ENCODE measurements at places on chromosomes 6 and 20.

DNA sequence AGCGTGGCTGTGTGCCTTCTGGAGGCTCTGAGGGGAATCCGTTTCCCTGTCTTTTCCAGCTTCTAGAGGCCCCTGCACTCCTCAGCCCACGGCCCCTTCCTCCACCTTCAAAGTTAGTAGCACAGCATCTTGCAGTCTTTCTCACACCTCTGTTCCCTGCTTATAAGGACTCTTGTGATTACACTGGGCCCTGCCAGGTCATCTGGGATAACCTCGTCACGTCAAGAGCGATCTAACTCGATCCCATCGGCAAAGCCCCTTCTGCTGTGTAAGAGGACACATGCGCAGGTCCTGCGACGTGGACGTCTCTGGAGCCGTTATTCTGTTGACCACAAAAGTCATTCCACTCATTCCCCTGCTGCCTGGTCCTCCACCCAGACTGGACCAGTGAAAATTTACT is 159.2 kb downstream of the BMP7 start:
- DNase-seq, result no peak

DNA sequence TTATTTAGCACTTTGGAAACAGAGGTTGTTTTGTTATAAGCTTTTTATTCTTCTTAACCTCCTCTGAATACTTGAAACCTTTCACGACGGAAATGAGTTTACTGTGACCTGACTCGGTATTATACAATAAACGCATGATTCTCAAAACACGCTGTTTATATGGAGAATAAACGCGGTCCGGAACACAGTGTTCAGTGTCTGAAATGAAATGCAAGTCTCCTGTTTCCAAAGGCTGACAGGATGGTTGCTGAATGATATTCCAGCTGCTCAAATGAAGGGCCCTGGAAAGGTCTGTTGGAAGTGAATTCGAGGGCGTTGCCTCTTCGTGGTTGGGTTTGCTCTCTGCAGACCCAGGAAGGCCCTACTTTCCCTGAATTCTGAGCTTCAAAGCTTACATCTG is 83.4 kb downstream of the RSPH3 start:
- DNase-seq, result no peak

- DNase-seq, result no peak
Measured at GRCh38 chr20:24493661-24494459, 24.4 kb downstream of the SYNDIG1 start.

GRCh38 chr6:129583866-129584265 is 126.1 kb downstream of the ARHGAP18 start:
- DNase-seq, result no peak

GRCh38 chr20:51042657-51043247 is 19.8 kb upstream of the KCNG1 start:
- DNase-seq, result no peak

GRCh38 chr20:59891581-59891980 is 41.9 kb downstream of the SYCP2 start:
- no peak for DNase-seq

- no peak for DNase-seq
Measured at GRCh38 chr20:1998715-1999114, 4.9 kb upstream of the PDYN start.

- DNase-seq, result no peak
Measured at GRCh38 chr6:133463790-133464189, 222.6 kb downstream of the EYA4 start.

DNA sequence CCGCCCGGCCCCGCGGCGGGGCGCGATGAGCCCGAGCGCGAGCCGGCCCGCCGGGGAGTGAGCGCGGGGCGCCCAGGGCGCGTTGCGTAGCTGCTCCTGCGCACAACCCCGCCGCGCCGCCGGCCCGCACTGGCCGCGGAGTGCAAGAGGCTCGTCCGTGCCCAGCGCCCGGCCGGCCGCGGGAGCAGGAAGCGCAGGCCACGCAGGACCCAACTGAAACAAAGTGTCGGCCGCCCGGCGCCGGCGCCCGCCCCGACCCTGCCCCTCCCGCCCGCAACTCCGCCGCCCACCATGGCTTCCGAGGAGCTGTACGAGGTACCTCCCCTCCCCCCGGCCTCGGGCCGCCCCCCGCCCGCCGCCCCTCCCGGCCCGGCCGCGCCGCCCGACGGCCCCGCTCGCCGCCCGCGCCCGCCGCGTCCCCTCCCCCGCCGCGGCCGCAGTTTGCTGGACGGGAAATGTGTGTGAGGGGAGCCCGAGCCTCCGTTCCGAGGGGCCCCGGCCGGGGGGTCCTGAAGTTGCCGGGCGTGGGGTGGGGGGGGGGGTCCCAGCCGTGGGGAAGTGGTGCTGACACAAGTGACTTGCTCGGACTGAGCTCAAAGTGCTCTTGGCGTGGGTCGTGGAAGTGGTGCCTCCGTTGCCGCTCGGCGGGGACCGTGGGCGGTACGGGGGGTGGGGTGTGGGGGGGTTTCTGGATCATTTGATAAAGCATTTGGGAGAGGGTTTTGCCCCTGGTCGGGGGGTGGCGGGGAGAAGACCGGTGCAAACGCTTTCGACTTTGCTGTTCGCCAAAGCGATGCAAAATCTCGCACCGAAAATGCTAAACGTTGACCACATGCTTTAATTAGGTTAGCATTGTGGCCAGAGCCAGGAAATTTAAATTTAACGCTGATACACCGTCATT is 539 bp downstream of the CDYL start:
- no peak for DNase-seq

GRCh38 chr6:158926414-158926813 is 73.6 kb downstream of the RSPH3 start:
- DNase-seq, result no peak

GRCh38 chr6:148898376-148899014 is 151.7 kb downstream of the UST start:
- DNase-seq, result no peak

DNA sequence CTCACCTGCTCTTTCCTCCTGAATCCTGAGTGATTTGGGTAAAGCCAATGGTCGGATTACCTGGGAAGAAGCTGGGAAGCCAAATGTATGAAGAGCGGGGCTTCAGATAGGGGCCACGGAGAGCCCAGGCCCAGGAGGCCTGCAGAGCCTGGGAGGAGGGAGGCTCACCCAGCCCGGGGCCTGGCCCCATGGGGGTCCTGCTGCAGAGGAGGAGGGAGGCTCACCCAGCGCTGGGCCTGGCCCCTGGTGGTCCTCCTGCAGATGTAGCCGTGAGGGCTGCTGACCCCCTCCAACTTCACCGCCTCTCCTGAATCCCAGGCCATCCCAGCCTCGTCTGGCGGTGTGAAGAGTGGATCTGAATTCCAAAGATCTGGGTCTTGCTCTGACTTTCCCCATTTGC is 368.4 kb downstream of the THBS2 start:
- DNase-seq, result no peak

DNA sequence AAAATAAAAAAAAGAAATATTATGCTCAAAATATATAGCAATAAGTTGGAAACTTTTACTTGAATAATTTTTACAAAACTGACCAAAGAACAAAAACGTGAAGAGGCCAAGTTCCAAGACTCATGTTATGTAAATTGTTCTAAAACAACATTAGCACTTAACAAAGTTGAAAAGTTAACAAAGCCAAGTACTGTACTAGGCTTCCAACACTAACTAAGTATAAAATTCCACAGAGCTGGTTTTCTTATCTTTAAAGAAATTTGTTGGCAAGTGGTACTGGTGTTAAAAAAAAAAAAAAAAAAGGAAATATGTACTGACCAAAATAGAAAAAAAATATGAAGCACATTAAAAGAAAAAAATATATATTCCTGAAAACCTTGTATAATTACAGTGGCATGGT is 127.8 kb downstream of the SLC16A10 start:
- no peak for DNase-seq

DNA sequence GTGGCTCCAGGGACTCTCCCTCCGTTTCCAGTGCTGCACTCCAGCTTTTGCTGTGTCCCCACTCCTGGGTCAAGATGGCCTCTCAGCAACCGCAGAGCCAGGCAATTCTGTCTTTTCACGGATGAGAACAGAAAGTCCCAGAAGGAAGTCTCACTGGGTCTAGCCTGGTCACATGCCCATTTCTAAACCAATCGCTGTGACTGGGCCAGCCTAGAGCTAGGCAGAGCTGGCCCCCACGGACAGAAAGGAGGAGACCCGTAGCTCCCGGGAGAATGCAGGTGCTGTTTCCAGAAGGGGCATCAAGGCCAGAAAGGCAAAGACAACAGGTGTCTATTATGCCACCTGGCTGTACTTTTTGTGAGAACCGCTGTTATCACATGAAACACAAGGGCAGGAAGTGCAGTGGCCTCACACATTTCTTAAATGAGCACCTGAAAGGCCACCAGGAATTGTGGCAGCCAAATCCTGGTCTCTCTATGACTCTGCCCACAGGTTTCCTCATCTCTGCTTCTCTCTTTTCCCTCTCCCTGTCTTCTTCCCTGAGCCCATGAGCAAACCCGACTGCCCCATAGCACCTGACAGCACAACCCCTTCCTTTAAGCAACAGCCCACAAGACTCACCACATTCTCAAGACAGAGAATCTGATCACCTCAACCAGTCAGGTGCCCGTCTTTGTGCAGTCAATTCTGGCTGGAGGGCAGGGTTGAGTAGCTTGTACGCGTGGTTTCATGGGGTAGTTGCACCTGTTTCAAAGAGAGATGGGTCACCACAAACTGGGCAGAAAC is 37.1 kb upstream of the B4GALT5 start:
- DNase-seq, result no peak

GRCh38 chr6:116010790-116011401 is 49.8 kb downstream of the FRK start:
- peak; percentile 2 for DNase-seq

- DNase-seq, result no peak
Measured at GRCh38 chr20:50270569-50270968, 79.9 kb downstream of the CEBPB start.

- DNase-seq, result no peak
Measured at GRCh38 chr6:21115111-21115510, 478.4 kb upstream of the SOX4 start.

GRCh38 chr6:12791371-12791770 is 74.8 kb downstream of the PHACTR1 start:
- no peak for DNase-seq

DNA sequence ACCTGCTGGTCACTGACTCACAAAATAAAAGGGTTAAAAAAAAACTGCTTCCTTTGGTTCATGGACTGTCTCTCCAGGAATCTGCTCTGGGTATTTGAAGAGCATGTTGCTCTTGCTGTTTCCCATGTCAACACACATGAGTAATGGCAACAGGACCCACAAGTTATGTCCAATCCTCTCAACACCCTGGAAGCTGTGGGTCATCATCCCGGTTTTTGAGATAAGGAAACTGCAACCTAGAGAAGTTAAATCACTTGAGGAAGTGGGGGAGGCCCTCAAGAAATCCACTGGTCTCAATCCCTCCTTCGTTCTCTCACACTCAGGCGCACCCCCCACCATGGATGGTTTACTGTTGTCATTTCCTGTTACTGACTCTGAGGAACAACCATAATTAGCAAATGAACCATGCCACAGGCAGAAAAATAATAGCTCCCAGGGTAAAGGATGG is 12.4 kb downstream of the MAP1LC3A start:
- no peak for DNase-seq

DNA sequence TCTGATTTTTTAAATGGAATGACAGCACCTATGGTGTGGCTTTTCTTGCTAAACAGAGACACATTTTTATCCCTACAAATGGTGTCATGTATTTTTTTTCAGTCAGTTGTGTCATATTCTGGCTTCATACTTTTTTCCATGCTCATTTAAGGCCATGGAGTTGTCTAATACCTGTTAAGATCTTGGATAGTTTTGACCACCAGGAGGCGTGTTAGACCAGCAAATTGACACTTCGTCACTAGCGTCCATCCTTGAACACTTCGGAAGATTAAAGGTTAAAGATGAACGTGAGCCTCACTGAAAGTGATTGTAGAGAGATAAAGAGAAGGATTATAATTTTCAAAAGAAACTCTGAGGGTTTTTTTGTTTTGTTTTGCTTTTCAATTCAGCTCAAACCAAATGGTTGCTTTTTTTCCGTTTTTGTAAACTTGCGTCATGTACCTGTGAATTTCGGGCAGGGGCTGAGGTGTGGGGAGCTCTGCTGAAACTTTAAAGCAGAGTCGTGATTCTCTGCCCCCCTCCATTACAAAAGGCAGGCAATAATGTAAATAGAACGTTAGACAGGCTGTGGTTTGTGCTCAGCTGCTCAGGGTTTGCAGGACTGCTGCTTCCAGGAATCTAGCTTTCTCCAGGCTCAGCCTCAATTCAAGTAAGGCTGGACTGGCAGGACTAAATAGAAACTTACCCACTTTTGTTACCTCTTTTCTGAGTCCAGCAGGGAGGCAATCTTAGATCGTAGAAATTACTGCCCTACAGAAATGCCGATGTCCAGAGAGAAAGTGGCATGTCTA is 245.1 kb downstream of the FOXA2 start:
- DNase-seq, result no peak

GRCh38 chr20:49818816-49819215 is 6.2 kb downstream of the SLC9A8 start:
- no peak for DNase-seq

DNA sequence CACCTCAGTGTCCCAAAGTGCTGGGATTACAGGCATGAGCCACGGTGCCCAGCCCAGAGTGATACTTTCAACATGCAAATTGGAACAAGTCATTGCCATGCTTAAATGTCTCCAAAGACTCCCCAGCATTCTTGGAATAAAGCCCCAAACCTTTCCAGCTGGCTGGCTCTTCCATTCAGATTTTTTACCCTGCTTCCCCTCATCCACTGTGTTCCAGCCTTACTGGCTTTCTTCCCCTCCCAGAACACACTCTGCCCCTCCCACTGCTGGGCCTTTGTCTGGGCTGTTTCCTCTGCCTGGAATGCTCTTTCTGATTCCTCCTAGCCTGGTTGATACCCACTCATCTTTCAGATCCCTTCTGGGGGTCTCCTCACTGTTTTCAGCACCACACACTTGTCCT is 40.1 kb upstream of the NNAT start:
- DNase-seq, result no peak

DNA sequence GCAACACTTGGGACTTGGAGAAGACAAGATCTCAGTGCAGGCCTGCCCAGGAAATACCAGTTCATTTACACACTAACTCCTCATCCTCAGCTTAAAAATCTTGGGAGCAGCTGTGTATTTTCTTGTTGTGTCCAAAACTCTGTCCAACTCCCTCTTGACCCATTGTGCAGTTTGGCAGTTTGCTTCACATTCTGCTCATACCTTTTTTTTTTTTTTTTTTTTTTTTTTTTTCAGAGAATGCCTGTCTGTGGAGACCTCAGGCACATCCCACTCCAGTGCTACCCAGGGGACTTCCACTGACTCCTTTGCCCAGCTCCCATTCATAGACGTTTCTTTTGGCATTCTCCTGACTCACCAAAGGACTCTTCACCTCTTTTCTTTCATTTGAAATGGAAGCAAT is 265.8 kb upstream of the TCF21 start:
- no peak for DNase-seq

DNA sequence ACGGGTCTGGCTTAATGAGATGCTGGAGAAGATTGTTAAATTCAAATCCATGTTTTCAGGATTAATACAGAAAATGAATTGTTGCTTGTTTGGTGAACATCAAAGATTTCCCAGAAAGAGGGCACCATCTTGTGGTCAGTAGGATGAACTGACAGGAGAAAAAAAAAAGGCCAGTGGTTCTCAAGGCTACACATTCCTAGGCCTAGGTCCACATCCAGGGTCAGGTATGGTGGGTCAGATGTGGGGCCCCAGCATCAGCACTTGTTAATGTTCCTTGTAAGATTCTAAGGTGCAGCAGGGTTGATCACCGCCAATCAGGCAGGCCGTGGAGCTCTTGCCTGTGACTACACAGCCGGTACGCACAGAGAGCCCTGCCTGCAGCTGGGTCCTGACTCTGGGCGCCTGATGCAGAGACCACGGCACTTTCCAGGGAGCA is 34.0 kb upstream of the FOXO3 start:
- no peak for DNase-seq
